ENCODE measurements at places on chromosomes 2 and 18. TPM values are rescaled to one million over a fixed set of nuclear protein-coding genes. Genes with fewer than 3 reads are reported as not detected.

The PSMA8 gene
- not detected for total RNA-seq

The RNU2-63P gene
- total RNA-seq: not detected

The CPO gene
- 0.53 TPM for total RNA-seq

The L3MBTL4 gene
- total RNA-seq: 6.7 TPM

The CYB5A gene
- 84.3 TPM for total RNA-seq

GRCh38 chr2:37896319-37896718, 28.8 kb upstream of the RMDN2 start:
- no peak for DNase-seq

DNA sequence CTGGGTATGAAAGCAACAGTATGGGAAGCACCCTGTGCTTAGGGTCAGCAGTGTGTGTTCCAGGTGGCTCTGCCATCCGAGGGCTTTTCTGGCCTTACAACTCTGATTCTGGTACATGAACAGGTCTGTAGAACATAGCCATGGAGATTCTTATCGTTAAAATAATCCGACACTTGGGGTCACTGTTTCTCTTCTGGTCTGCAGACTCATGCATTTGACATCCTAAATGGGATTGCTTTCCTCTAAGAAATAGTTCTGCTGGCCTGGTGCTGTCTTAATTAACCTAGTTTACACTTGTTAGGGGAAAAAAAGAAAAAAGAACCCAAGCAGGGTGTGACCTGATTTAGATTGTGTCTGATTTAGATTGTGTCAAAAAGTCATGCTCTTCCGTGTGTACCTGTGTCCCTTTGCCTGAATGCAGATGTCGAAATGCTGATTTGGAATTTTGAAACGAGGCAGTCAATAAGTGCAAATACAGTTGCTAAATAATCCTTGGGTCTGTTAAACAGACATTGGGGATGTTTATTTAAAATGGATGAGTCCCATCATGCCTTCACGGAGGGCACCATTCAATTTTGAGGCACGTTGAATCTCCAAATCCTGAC, 59.6 kb downstream of the TRPM8 start:
- DNase-seq: peak; percentile 32

DNA sequence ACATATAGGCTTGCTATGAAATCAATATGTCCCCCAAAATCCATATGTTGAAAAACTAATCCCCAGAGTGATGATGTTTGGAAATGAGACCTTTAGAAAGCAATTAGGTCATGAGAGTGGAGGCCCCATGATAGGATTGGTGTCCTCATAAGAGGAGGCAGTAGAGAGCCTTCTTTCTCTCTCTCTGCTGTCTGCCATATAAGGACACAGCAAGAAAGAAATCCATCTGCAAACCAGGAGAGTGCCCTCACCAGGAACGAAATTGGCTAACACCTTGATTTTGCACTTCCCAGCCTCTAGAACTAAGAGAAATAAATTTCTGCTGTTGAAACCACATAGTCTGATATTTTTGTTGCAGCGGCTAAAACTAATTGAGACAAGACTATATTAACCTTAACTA, 89.5 kb downstream of the NBAS start:
- DNase-seq: no peak

DNA sequence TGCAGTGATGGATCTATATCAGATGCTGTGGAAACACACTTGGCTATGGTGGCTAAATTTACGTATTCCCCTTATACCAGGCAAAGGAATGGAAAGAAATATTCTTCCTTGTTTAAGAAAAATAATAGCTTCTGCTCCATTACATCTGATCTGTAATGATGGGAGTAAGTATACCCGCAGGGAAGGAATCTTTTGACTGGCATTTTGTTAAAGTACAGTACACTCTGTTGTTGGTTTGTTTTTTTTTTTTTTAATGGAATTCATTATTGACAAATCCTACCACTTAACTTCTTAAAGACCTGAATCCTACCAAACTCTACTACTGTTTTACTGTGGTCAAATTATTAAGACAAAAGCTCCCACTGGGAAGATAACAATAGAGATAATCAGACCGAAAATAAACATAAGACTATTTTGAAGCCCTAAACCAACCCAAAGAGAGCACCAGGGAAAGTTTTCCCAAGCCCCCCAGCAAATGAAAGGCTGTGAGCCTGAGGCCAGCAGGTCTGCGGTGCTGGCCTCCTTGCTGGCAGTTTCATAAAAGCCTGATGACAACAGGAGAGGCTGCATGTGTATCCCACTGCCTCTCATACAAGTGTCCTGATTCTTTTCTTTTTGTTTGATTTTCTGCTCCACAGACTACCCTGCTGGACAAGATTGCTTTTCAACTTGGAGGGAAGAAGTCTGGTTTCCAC, 101.0 kb downstream of the SLC25A12 start:
- no peak for DNase-seq

GRCh38 chr2:173077506-173078177, 2.0 kb downstream of the MAP3K20 start:
- DNase-seq: no peak

Measured in urinary bladder (tissue), 4 donors.